Choroid plexus epithelial cell (primary cell): ENCODE measurements at places on chromosomes 6 and 20.

DNA sequence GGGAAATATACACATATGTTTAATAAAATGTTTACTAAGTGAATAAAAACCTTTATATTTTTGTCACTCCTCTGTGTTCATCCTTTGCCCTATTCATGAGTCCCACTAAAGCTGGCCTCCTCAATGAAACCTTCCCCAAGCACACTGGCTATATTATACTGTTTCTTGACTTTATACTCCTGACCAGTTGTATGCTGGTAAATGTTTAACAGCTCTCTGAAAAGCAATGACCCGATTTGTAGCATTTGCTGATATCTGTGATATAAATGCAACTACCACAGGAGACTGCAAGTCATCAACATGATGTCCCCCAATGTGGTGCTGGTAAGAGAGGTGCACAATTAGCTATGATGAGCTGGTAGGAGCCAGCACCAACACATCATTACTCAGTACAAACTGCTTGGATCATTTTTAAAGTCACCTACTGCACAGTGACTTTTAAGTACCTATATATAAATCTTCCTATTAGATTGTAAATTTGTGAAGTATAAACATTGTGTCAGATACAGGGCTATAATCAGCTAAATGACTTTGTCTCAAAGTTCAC, 64.6 kb upstream of the MCM9 start:
- DNase-seq, result no peak

- peak; percentile 75 for DNase-seq
Measured at GRCh38 chr6:90537027-90537426, 49.8 kb downstream of the MAP3K7 start.

DNA sequence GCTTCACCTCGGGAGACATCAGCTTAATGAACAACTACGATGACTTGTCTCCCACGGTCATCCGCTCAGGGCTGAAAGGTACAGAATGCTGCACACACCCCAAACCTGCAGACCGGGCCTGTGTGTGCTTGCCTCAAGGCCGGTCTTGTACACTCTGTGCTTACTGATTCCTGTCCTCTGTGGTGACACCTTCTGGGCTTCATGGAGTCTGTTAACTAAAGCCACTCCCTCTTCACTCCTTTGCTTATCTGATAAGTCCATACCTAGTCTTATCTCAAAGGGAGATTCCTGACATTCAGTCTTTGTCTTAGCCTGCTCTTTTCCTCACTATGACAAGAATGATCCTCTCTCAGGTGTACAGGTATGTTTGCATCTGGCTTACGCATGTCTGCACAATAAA, 107.7 kb upstream of the TMEM181 start:
- no peak for DNase-seq

DNA sequence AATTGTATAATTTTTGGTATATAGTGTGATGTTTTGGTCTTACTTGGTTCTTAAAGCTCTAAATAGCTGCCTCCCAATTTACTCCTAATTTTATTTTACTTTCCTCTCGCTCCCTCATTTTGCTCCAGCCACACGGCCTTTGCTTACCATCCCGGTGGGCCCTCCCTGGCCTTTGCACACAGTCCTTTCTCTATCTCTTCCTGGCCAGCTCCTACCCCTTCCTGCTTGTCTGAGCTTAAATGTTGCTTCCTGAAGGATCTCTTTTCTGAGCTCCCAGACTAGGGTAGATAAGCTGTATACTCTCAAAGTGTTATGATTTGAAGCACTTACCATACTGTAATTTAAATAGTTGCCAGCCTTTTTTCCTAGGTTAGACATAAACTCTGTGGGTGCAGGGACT, 121.7 kb downstream of the UTRN start:
- no peak for DNase-seq

- DNase-seq, result no peak
Measured at GRCh38 chr6:154463573-154464419, 46.7 kb downstream of the CNKSR3 start.

DNA sequence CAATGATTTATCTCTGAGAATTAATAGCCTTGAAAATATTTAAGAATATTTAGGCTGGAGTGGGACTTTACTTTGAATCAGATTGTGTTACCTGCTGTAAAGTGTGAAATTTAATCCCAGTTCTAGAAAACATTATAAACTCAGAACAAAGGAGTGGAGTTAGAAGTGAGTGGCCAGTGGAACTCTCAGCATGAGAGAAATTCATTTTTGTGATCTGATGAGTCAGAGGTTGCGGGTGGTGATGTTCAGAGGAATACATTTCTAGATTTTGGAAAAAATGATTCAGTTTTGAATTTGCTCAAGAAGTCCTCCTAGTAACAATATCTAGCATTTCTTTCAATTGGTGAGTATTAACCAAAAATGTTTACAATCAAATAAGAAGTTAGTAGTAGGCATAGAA, 167.5 kb downstream of the ZFAND3 start:
- DNase-seq, result peak; percentile 80

GRCh38 chr20:12699374-12700228, 309.2 kb upstream of the SPTLC3 start:
- DNase-seq, result no peak

GRCh38 chr20:11366660-11367059, 551.0 kb upstream of the BTBD3 start:
- peak; percentile 55 for DNase-seq

GRCh38 chr6:71114986-71115385, 158.1 kb upstream of the B3GAT2 start:
- DNase-seq, result no peak

DNA sequence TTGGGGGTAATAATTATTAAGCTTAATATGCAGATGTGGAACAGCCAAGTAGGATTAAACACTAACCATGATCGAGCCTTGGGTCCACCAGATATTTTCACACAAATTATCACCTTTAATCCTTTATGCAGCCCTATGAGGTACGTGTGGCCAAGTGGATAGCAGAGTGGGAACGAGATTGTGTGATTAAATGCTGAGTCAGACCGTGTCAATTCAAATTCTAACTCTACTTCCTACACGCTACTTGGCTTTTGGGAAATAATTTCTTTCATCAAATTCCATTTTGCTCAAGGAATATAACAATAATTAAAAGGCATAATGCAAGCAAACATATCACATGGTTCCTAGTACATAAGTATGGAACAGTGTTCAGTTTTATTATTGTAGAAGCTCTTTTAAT, 329.2 kb downstream of the CBLN4 start:
- no peak for DNase-seq

- DNase-seq, result no peak
Measured at GRCh38 chr20:23541330-23541729, 27.0 kb downstream of the CST9L start.

GRCh38 chr20:17003170-17003870, 223.5 kb upstream of the PCSK2 start:
- DNase-seq, result no peak

GRCh38 chr6:55968926-55969325, 93.5 kb upstream of the BMP5 start:
- no peak for DNase-seq

GRCh38 chr6:167396068-167396658, 71.3 kb downstream of the TTLL2 start:
- DNase-seq, result no peak

DNA sequence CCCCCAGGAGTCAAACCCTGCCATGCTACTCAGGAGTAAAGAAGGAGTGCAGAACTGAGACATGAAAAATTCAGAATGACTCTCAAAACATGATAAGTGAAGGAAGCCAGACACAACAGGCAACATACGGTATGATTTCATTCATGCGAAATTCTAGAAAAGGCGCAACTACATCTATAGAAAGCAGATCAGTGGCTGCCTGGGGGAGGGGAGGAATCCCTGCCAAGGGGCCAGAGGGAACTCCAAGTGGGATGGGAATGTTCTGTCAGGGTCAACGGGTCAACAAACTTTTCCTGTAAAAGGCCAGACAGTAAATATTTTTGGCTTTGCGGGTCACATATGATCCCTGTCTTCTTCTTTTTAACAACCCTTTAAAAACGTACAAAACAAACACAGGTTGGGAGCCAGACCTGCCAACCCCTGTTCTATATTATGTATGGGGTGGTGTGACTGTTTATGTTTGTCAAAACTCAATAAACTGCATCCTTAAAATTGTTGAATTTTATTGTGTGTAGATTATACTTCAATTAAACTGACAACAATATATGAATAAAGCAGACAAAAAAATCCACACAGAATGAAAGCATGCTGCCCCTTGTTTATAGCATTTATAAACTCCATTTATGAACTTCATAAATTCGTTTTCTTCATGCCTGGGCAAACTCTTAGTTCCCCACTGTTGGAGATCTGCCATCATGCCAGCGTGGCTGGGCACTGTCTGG, 56.6 kb upstream of the TRAF3IP2 start:
- DNase-seq, result no peak

DNA sequence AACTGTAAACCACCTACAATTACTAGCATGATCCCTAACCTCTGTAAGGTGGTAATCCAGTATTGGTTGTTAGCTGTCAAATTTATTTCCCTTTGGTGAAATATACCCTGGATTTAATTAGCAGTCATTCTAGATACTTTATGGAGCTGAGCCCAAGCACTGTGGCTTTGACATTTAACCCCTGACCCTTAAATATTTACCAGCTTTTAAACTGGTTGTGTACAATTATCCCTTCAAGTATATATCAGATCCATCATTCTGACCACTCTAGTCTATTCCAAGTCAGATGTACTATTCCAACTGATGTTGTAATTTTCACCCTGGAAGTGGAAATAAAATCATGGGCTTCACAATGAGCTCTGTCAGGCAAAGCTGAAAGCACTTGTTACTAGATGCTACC, 229.6 kb downstream of the FOXC1 start:
- no peak for DNase-seq

DNA sequence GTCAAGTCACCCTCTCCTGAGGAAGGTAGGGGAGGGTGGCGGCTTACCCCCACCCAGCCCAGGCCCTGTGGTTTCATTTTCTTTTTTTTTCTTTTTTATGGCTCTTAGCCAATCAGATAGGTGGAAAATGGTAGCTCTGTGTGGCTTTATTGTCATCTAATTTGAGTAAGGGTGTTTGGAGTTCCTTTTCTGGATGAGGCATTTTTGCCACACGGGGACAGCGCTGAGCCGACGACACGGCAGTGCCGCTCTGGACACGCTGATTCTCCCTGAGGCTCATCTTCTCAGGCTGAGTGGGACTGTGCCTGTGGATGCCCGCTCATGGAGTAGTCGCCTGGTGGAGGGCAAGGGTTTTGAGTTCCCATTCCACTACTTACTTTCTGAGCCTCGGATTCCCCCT, 37.6 kb upstream of the ANGPT4 start:
- peak; percentile 7 for DNase-seq

- peak; percentile 57 for DNase-seq
Measured at GRCh38 chr6:90008908-90009501, 114.7 kb downstream of the GJA10 start.

GRCh38 chr6:21868226-21868625, 274.7 kb downstream of the SOX4 start:
- no peak for DNase-seq

GRCh38 chr6:938271-938905, 245.4 kb upstream of the EXOC2 start:
- DNase-seq, result no peak

DNA sequence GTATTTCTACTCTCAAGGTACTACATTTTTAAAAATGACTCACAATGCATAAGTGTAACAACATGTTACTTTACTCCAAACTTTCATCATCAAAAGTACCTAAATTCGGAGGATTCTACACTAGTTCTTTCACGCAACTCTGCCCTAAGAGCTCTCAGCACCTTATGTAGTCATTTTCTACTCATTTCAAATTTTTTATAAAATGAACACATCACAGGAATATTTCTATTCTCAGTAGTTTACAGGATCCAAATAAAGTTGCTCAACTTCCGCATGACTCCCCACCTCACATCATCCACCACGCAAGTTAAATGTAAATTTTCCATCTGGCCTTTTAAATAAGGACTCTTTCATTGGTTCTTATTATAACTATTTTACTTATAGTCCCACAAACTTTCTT, 344.9 kb upstream of the MANEA start:
- peak; percentile 60 for DNase-seq

DNA sequence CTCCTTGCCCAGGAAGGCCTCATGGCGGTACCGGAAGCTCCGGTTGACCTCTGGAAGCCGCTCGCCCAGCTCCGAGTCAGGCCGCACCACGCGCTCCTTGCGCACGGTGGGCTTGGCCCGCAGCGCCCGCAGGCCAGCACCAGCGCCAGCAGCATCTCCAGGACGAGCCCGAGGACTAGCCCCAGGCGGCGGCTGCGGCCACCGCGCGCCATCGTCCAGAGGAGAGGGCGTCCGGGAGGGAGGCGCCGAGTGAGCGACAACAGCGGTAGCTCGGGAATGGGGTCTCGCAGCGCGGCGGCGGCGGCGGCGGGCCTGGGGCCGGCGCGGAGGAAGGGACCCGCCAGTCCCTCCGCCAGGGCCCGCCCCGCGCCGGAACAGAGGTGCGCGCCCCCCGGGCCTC, 27.6 kb upstream of the CGA start:
- DNase-seq, result no peak
